Activated naive CD4-positive, alpha-beta T cell treated with Interleukin-2 at 50 U/mL for 16 hours (primary cell): ENCODE measurements at places on chromosomes 16 and 17.

- DNase-seq = peak; percentile 38
Observed at GRCh38 chr16:67995423-67995822, 3.9 kb downstream of the DPEP2 start.

DNA sequence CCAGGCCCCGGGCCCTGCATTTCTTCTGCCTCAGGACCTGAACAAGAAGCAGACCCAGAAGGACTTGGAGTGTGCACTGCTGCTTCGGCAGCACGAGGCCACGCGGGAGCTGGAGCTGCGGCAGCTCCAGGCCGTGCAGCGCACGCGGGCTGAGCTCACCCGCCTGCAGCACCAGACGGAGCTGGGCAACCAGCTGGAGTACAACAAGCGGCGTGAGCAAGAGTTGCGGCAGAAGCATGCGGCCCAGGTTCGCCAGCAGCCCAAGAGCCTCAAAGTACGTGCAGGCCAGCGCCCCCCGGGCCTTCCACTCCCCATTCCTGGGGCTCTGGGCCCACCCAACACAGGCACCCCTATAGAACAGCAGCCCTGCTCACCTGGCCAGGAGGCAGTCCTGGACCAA is 9.2 kb downstream of the HIRIP3 start:
- no peak for DNase-seq

DNA sequence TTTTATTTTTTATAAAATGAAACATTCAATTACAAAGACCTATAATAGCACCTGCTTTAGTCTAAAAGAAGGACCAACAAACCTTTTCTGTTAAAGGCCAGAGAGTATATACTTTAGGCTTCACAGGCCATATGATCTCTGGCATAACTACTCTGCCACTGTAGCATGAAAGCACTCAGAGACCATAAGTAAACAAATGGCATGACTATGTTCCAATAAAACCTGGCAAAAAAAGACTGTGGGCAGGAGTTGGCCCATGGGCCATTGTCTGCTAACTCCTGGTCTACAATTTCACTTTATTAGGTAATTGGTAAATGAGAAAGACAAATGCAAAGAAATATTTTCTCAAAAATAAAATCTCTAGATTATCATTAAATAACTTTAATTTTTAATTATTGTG is 14.9 kb downstream of the CEP112 start:
- DNase-seq = no peak

DNA sequence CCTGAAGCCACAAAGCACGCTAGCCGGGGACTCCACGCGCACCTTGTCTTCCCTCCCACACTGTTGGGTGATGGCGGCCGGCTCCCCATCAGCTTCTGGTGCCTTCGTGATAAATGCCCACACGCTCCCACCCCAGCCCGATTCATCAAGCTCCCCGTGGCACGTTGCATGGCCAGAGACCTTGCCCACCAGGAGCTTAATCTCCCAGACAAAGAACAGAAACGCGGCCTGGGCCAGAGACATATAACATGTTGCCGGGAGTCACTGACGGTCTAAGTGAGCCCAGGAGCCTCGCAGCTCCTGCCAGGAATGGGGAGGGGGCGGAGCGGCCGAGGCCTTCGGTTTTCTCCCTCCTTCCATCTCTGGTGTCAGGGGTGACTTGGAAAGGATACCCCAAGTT is 93.1 kb downstream of the SDK2 start:
- no peak for DNase-seq

GRCh38 chr17:81950501-81950900 is 3.5 kb upstream of the MYADML2 start:
- no peak for DNase-seq

DNA sequence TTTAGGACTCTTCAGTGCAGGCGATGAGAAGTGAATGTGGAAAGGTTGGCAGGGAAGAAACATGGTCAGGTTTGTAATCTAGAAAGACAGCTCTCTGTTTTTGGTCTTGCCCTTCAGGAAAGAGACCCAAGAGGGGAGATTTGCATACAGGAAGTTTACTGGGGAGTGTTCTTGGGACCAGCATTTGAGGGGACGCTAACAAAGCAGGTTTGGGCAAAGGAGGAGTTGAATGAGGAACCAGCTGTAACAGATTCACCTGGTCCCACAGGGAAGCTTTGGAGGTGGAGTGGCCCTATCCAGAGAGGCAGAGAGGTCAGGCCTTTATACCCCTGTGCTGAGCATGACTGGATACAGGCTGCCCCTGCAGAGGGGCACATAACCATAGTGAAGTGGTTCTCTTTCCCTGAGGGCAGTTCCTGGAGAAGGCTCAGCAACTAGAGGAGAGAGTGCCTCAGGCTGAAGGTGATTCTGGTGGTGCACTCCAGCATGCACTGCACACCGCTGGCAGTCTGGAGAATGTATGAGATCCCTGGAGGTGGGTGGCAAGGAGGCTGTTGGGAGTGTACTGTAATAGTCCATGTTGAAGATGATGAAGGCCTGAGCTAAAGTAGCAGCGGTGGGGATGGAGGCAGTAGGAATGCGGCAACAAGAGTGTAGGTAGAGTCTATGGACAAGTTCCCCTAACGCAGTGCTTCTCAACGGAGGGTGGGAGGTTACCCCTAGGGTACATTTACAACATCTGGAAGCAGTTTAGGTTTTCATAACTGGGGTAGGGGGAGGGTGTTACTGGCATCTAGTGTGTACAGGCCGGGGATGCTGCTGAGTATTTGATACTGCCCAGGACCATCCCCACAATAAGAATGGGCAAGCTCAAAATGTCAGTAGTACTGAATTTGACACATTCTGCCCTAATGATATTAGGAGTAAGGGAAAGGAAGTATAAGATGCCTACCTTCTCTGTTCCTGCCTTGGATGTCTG is 37.2 kb downstream of the MAP2K6 start:
- no peak for DNase-seq

DNA sequence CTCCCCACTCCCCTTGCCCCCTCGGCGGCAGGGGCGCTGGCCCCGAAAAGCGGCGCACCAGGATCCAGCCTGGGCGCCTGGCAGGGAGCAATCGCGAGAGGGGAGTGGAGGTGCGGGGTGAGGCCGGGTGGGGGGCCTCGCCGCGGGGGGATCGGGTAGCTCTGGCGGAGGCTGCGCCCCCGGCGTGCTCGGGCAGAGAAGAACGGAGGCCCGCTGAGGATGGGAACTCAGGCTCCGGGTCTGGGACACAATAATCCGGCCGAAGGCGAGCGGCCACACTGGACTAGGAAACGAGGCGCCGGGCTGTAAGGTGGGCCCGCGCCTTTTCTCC is 721 bp upstream of the PCGF2 start:
- DNase-seq = no peak

- DNase-seq = no peak
Observed at GRCh38 chr16:24906199-24906808, 60.5 kb downstream of the SLC5A11 start.

- no peak for DNase-seq
Observed at GRCh38 chr17:66711881-66712321, 123.0 kb upstream of the CACNG5 start.

- peak; percentile 25 for DNase-seq
Observed at GRCh38 chr17:81294512-81295030, 536 bp downstream of the SLC38A10 start.

- peak; percentile 90 for DNase-seq
Observed at GRCh38 chr17:39623356-39623950, 3.3 kb upstream of the PPP1R1B start.

DNA sequence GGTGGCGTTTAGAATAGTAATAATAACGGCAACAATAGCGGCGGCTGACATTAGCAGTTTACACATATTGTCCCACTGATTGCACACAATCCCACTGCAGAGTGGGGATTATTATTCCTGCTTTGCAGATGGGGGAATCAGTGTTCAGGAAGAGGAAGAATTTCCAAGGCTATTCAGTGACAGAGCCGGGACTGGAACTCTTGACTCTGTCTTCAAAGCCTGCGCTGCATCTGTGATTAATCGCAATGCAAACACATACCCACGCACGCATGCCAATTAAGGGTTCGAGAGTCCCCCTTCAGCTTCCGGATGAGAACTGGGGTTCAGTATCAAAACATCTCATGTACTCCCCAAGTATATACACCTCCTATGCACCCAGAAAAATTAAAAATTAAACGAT is 29.2 kb downstream of the TMEM186 start:
- DNase-seq = no peak

GRCh38 chr17:58587713-58588117 is 73.3 kb upstream of the MTMR4 start:
- DNase-seq = peak; percentile 63

- no peak for DNase-seq
Observed at GRCh38 chr17:13462673-13463124, 139.0 kb downstream of the HS3ST3A1 start.

DNA sequence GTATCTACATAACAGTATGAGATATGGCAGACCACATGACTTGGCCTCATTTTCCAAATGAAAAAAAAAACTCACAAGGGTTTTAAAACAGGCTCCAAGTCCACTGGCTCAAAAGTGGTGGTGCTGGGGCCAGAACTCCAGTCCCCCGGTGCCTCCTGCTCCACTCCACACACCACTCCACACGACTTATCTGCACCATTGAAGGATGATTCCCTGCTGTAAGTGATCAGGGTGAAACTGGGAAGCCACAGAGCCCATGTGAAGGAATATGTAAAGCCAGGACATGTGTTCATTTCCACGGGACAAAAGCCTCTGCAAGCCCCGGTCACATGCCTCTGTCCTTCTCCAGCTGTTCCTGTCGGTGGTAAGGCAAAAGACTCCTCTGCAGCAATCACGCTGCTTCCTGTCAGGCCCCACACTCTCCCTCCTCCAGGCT is 97.2 kb downstream of the ZNF18 start:
- DNase-seq = no peak

DNA sequence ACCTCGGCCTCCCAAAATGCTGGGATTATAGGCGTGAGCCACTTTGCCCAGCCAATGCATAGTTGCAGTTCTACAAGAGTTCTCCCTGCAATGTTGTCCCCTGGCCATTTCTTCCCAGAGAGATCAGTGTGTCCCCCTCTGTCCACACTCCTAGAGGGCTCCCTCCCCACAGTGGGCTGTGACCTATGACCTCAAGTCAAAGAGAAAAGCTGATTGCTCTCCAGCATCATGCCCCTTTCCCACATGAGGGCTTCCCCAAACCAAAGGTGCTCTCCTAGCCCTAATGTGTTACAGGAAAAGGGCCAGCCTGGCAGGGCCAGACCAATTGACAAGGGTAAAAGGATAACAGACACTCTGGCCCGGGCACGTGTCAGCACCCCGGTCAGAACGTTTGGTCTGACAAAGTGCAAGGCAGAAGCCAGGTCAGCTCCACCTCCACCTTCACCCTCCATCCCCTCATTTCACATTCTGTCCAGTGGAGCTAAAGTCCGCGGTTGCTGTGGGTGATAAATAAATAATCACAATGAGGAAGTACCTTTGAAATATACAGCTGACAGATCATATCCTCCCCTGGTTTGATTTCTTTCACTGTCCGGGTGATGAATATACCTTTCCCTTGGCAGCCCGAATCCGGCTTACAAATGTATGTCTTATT is 17.8 kb downstream of the TTLL6 start:
- no peak for DNase-seq

GRCh38 chr16:68776821-68777485 is 39.9 kb downstream of the CDH1 start:
- DNase-seq = no peak

GRCh38 chr17:4738136-4739121 is 1.2 kb upstream of the ZMYND15 start:
- no peak for DNase-seq

GRCh38 chr17:596763-597644 is 117.6 kb downstream of the VPS53 start:
- peak; percentile 52 for DNase-seq

DNA sequence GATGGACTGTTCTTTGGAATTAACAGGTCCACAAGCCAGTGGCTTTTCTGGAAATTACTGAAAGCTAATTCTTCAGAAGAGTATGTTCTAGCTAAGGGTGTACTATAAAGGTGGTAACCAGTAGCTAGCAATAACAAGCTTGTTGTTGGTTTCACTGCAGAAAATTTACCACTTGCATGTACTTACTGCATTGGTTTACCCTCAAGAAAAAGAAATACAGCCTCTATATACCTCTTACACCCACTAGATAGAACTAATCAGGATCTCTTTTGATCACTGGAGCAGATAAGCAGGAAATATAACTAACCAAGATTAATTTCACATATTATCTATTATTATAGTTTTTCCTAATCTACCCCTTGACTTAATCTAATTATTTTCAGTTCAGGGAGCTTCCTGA is 184.9 kb upstream of the TBX2 start:
- no peak for DNase-seq

DNA sequence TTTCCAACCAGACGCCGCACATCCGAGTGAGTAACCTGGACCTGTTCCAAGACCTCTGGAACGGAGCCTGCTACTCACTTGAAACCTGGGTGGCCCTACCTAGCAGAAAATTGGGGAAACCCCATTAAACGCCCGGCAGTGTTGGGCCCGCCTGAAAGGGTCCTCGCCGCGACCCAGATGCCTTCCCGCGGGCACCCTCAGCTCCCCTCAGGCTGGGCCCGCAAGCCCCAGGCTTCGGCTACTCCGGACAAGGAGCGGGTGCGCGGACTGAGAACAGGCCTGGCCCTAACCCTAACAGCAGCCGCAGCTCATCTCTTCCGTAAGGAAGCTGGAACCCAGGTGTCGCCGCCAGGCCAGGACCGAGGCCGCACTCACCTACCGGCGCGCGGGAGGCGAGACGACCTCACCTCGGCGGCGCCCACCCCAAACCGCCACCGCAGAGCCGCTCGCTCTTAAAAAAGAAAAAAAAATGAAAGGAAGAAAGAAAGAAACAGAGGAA is 344 bp downstream of the PSME3IP1 start:
- no peak for DNase-seq

- DNase-seq = no peak
Observed at GRCh38 chr16:27346819-27347218, 33.0 kb downstream of the IL4R start.

DNA sequence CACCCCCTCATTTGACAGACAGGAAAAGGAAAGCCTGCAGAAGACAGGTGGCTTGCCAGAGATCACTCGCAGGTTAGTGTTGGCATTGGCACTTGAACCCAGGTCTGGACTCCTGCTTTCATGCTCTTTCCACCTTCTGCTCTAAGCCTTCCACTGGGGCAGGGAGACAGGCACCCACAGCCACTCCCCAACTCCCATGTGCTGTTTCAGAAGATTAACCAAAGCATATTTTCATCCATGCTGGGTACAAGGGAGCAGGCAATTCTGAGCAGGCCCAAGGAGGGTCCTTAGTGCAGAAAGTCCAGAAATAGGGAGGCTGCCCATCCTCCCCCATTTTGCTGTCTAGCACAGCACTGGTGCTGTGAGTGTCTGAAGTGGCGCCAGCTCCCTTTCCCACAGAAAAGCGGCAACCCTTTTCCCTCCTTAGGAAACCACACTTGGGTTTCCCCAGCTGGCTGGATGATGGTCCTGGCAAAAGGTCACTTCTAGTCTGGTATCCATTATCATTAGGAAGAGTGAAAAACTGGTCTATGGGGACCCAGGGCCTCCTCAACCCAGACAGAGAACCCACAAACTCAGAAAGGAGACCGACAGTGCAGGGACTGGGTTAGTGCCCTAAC is 2.0 kb upstream of the CAVIN1 start:
- no peak for DNase-seq

DNA sequence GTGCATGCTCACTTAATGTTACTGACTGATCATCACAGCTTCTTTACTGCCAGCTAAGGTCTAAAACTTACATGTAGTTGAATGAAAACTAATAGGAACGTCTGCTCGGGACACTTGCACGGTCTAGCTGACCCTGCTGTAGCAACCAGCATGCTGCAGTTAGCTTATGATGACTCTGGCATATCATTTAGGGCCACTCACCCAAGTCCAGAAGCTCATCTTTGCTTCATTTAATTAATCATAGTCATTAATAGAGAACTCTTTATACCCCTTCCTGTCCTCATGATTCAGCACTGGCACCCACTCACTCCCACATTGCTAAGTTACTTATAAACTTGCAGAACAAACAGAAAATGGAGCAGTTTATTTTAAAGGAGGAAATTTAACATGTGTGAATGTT is 136.3 kb downstream of the NLK start:
- no peak for DNase-seq

- DNase-seq = no peak
Observed at GRCh38 chr16:18003033-18003432, 333.5 kb downstream of the NPIPA8 start.
